GM12878 (cell line): ENCODE measurements at places on chromosomes 6 and 20. TPM values are rescaled to one million over a fixed set of nuclear protein-coding genes. Genes with fewer than 3 reads are reported as not detected.

DNA sequence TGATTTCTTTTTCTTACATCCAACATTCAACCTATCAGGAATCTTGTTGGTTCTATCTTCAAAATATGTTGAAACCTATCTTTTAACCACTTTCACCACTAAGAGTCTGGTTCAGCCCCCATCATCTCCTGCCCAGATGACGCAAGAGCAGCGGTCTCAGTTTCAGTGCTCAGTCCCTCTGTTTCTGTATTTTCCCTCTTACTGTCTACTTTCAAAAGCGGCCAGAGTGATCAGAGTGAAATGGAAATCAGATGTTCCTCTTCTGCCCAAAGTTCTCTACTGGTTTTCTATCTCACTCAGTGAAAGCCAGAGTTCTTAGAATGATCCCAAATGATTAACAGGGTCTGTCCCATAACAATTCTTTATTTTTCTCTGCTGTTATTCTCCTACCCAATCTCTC is 147.9 kb upstream of the PDE7B start:
- H3K4me1 ChIP-seq: no peaks in the 10 kb centered on the region
- peak; percentile 23 for DNase-seq
- H3K27me3 ChIP-seq: no peaks in the 10 kb centered on the region
- no peak overlapping the region for H3K27ac ChIP-seq

DNA sequence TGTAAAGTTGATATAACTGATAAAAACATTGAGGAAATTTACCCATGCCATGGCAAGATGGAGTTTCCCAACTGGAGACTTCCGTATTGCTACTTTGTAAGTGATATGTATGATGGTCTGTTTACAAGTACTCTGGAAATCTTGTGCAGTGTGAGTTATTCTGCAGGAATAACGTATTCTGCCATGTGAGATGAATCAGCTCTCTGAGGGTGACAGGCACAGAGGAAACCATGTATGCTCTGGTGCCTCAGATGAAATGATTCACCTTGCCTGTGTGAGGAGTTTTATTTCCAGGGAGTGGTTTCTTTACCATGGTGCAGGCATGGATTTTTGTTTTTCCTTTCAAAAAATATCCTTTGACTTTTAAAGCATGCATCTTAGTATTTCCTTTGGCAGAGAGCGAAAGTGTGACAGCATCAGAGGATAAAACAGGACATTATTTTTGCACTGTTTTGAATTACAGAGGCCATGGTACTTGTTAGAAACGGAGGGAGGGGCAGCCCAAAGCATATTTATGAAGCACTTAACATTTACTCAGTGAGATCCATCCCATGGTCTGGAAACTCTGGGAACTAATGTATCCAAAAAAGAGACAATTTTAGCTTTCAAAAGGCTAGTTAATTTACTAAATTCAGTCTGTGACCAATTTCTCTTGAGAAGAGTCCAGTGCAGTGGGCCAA is 36.0 kb upstream of the MTRF1L start:
- H3K27ac ChIP-seq: no peak overlapping the region
- H3K4me3 ChIP-seq: no peak overlapping the region
- DNase-seq: no peak
- no peaks in the 10 kb centered on the region for H3K4me1 ChIP-seq
- no peaks in the 10 kb centered on the region for H3K27me3 ChIP-seq
- no peaks in the 10 kb centered on the region for H3K36me3 ChIP-seq

Gene ERVFRD-1
- total RNA-seq: not detected in 2 replicates

- no peaks in the 10 kb centered on the region for H3K4me1 ChIP-seq
- H3K27ac ChIP-seq: no peak overlapping the region
- no peaks in the 10 kb centered on the region for H3K27me3 ChIP-seq
- H3K4me3 ChIP-seq: no peak overlapping the region
- no peak for DNase-seq
- no peaks in the 10 kb centered on the region for H3K36me3 ChIP-seq
Measured at GRCh38 chr6:116963972-116964371, 86.9 kb downstream of the RFX6 start.

Gene TSPYL4
- total RNA-seq: 19.9 TPM in 2 replicates

GRCh38 chr20:61748376-61748775 is 317.3 kb downstream of the TAF4 start:
- no peak for DNase-seq
- no peaks in the 10 kb centered on the region for H3K4me1 ChIP-seq
- H3K27me3 ChIP-seq: no peaks in the 10 kb centered on the region
- no peak overlapping the region for H3K27ac ChIP-seq
- no peak overlapping the region for H3K4me3 ChIP-seq

Gene CLVS2
- total RNA-seq: not detected in 2 replicates

- H3K27me3 ChIP-seq: no peaks in the 10 kb centered on the region
- no peak for DNase-seq
- H3K4me3 ChIP-seq: no peak overlapping the region
Measured at GRCh38 chr6:130932438-130932837, 105.2 kb downstream of the SMLR1 start.

- H3K36me3 ChIP-seq: no peaks in the 10 kb centered on the region
- no peak overlapping the region for H3K4me3 ChIP-seq
- no peak overlapping the region for H3K27ac ChIP-seq
- no peaks in the 10 kb centered on the region for H3K27me3 ChIP-seq
- DNase-seq: no peak
- H3K4me1 ChIP-seq: peaks cover 15% of the 10 kb centered on the region
Measured at GRCh38 chr6:36431197-36431596, 11.5 kb downstream of the PXT1 start.

Gene FAM83C
- total RNA-seq: not detected in 2 replicates

- no peaks in the 10 kb centered on the region for H3K27me3 ChIP-seq
- H3K4me1 ChIP-seq: no peaks in the 10 kb centered on the region
- no peak overlapping the region for H3K27ac ChIP-seq
Measured at GRCh38 chr6:52409499-52409898, 10.6 kb upstream of the EFHC1 start.

Gene ULBP3
- total RNA-seq: not detected in 2 replicates

DNA sequence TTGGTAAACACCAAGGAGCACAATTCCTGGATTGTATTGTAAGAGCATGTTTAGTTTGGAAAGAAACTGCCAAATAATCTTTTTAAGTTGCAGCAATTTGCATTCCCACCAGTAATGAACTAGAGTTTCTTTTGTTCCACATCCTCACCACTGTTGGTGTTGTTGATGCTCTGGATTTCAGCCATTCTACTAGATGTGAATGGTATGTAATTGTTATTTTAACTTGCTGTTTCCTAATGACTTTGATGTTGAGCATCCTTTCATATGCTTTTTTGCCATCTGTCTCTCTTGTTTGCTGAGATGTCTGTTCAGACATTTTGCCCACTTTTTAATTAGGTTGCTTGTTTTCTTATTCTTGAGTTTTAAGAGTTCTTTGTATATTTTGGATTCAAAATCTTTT is 1654.1 kb downstream of the GRIK2 start:
- no peaks in the 10 kb centered on the region for H3K27me3 ChIP-seq
- H3K36me3 ChIP-seq: no peaks in the 10 kb centered on the region
- DNase-seq: no peak

GRCh38 chr6:135072753-135073152 is 18.1 kb upstream of the HBS1L start:
- no peaks in the 10 kb centered on the region for H3K4me1 ChIP-seq
- no peak overlapping the region for H3K27ac ChIP-seq
- H3K36me3 ChIP-seq: no peaks in the 10 kb centered on the region
- no peak overlapping the region for H3K4me3 ChIP-seq
- DNase-seq: no peak

DNA sequence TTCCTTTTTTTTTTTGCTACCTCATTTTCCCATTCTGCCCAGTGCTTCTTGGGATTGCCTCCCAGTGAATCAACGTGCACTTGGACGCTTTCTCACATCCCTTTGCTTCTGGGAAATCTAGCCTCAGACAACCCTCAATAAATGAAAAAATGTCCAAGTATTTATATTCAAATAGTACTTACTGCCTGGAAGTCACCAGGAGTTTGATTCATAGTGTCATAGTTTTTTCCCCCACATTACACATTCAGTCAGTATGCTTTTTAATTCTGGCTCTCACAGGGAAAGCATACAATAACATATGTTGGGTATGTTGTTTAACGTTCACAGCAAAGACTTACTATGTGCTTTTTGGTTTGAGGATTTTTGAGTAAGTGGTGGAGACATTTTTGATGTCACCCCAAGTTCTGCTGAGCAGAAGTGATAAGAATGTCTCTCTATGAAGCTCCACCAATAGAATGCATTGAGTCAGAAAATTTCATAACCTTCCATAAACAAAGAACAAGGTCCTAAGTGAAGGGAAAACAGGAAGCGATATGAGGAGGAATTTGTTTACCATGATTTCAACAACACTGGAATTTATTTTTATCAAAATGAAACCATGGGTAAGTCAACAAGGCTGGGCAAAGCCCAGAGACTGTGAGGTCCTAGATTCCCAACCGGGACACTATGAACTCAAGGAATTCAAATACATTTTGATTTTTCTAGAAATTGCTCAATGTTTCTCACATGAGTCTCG is 301.2 kb upstream of the BMP2 start:
- no peak for DNase-seq
- H3K4me3 ChIP-seq: no peak overlapping the region
- H3K27me3 ChIP-seq: no peaks in the 10 kb centered on the region

Gene NHLRC1
- total RNA-seq: 0.15 and 0.21 TPM in 2 replicates

Gene NKX2-4
- total RNA-seq: not detected in 2 replicates

Gene APOM
- total RNA-seq: 3.8 and 4.1 TPM in 2 replicates

- H3K27me3 ChIP-seq: no peaks in the 10 kb centered on the region
- no peak overlapping the region for H3K27ac ChIP-seq
- no peak overlapping the region for H3K4me3 ChIP-seq
- DNase-seq: no peak
- H3K4me1 ChIP-seq: no peaks in the 10 kb centered on the region; the same call in 1 of the 2 replicates
- no peaks in the 10 kb centered on the region for H3K36me3 ChIP-seq
Measured at GRCh38 chr6:31869343-31869742, 6.7 kb upstream of the NEU1 start.

DNA sequence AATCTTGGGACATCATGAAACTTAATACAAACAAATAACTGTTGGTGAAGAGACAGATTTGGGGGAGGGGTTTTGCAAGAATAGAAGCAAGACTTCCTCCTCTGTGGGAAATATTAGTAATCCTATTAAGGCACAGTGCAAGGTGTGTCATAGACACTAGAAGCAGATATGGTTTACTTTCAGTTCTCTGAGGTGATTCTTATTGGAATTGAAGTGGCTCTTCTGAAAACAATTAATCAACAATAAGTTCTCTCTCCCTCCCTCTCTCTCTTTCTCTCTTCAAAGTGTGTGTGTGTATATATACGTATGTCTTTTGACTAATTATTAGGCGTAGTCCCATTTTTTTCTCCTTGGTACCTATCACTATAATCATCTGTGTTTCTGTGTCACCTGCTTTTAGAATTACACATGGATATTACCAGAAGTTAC is 99.8 kb downstream of the HIVEP2 start:
- peak overlapping the region; percentile 48; the same call in 1 of the 2 replicates for H3K4me3 ChIP-seq
- peaks cover 76% of the 10 kb centered on the region for H3K4me1 ChIP-seq
- H3K27me3 ChIP-seq: no peaks in the 10 kb centered on the region
- peak overlapping the region; percentile 98 for H3K27ac ChIP-seq
- DNase-seq: no peak
- no peaks in the 10 kb centered on the region for H3K36me3 ChIP-seq

GRCh38 chr6:63904650-63905248 is 269.1 kb downstream of the PHF3 start:
- H3K27me3 ChIP-seq: no peaks in the 10 kb centered on the region
- no peak for DNase-seq
- no peak overlapping the region for H3K4me3 ChIP-seq
- H3K27ac ChIP-seq: no peak overlapping the region

Gene SYNE1
- total RNA-seq: 19.9 and 23.7 TPM in 2 replicates

Gene ZNF391
- 1.0 and 2.1 TPM in 2 replicates for total RNA-seq

DNA sequence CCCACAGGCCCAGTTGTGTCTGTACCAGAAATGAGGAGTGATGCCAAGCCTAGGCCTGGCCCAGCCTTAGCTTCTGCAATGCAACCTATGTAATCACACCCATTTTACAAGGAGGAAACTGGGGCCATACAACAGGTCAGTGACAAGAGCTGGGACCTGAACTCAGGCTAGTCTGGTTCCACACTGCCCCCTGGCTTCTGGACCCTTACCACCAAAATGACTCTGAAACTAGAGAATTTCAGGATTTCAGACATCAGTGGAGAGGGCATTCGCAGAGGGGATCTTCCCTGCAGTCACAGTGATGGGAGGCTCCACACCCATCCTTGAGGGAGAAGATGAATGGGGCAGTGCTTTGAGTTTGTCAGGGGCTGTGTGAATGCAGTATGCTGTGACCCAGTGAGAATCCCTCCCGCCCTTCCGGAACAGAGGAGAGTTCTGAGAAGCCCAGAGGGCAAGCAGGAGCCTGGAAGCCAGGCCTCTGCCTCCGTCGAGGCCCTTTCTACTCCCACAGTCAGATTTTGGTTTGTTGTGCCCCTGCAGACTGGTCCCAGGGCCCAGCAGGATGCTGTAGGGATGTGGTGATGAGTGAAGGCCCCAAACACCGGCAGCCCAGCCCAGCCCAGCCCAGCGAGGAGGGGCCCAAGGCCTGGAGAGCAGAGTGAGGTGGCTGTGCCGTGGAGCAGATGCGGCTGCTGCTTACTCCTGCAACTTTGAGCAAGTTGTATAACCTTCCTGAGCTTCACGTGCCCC is 48.1 kb upstream of the MYL9 start:
- no peak for DNase-seq
- H3K4me3 ChIP-seq: no peak overlapping the region
- peak overlapping the region; percentile 59; the same call in 1 of the 2 replicates for H3K27ac ChIP-seq
- no peaks in the 10 kb centered on the region for H3K27me3 ChIP-seq
- peaks cover 15% of the 10 kb centered on the region for H3K36me3 ChIP-seq
- peaks cover 21% of the 10 kb centered on the region for H3K4me1 ChIP-seq

DNA sequence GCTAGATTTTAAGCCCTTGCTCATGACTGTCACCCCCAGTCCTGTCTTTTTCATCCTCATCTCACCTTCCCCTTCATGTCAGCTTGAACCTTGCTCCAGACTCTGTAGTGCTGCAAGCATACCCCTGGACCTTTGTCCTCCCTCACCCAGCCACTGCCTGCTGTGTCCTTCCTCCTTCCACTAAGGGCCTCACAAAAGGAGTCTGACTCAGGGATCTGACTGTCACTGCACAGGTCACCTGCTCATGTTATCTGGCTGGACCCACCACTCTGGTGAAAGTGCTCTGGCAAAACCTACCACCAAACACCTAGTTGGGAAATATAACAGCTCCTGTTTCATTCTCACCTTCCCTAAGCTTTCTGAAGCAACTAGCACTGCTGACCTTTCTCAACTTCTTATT is 151.4 kb downstream of the INSM1 start:
- peaks cover 6% of the 10 kb centered on the region; the same call in 1 of the 2 replicates for H3K36me3 ChIP-seq
- H3K27ac ChIP-seq: no peak overlapping the region
- H3K4me3 ChIP-seq: no peak overlapping the region

Gene HLA-DRA
- 2,040 and 2,127 TPM in 2 replicates for total RNA-seq

Gene KLC4
- total RNA-seq: 9.5 and 11.8 TPM in 2 replicates

Gene STMN3
- total RNA-seq: 2.1 and 2.5 TPM in 2 replicates

Gene CTAGE9
- total RNA-seq: not detected in 2 replicates

Gene SIRPB1
- 18.9 and 20.1 TPM in 2 replicates for total RNA-seq

GRCh38 chr6:131982740-131983259 is 31.6 kb upstream of the CCN2 start:
- no peak overlapping the region for H3K27ac ChIP-seq
- no peaks in the 10 kb centered on the region for H3K4me1 ChIP-seq
- no peak overlapping the region for H3K4me3 ChIP-seq
- no peaks in the 10 kb centered on the region for H3K27me3 ChIP-seq
